Stimulated activated CD8-positive, alpha-beta memory T cell treated with anti-CD3 and anti-CD28 coated beads, Interleukin-4, amount 100 ng/mL, for 4 hours (primary cell): ENCODE measurements at places on chromosomes 6 and 20.

DNA sequence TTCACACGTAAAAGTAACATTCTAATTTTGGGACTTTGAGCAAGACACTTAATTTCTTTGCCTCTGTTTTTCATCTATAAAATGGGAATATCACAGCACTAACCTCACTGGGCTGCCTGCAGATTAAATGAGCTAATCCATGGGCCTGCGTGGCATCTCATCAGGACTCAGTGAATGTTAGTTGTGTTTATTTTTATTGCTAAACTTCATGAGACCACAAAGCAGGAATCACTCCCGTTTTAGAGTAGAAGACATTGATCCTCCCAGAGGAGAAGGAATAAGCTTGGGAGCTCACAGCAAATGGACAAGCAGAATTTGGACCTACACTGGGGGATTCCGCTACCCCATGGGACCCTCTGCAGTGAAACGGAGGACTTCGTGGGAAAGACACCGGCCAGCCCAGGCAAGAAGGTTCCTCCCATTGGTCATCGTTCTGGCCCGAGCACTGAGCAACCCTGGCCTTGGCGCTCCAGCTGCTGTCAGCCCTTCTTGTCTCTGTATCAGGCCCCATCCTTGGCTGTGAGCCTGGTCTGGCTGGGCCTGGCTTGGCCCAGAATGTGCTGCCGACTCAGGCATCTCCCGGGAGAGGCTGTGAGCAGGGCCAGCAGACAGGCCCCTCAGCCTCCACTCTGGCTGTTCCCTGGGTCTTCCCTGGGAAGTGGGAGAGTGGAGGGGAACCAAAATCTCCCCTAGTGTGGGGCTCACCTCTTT lies 79.8 kb downstream of the NFATC2 start:
- no peak for DNase-seq

- no peak for DNase-seq
Observed at GRCh38 chr6:26215585-26216358, 128.5 kb downstream of the HFE start.

GRCh38 chr20:34517114-34517505 lies 888 bp downstream of the DYNLRB1 start:
- no peak for DNase-seq

DNA sequence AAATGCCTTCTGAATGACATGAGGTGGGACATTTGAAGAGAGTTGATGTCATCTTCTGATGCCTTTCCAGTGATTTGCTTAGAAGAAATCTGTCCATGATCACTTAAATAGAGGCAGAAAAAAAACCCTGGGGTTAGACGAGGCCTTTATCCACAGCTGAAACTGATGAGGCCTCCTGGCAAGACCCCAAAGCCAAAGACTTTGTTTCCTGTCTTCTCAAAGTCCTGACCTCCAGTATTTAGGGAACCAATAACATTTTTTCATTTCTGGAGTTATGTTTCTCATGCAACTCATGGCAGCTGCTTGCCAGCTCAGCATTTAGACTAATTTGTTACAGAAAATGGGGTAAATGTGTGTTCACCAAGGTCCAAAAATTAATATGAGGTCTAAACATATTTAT lies 248.0 kb upstream of the PRDM1 start:
- no peak for DNase-seq

GRCh38 chr6:48919555-48919954 lies 543.5 kb downstream of the MMUT start:
- no peak for DNase-seq

- no peak for DNase-seq
Observed at GRCh38 chr6:139243536-139243935, 48.3 kb downstream of the TXLNB start.

DNA sequence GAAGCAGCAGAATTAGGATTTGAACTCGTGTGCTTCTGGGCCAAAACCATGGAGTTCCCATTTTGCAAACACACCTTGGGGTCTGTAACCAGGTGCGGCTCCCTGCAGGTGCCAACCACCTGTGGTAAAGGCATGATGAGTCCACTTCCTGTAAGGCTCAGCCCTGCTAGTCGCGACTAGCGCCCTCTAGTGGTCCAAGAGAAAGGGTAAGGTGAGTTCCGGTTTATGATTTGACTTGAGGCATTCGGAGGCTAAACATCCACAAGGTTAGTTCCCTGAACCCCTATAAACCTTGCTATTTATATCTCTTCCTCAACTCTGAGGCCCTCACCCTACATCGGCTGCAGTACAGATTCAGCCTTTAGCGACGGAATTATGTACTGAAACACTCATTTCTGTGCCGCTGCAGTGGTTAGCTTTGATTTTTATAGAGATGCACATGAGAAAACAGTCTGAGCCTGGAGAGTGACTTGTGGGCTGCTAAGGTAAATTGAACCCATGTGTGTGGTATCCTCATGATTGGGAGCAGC lies 173.4 kb downstream of the PLCB1 start:
- DNase-seq, result peak; percentile 38
